ENCODE measurements at places on chromosomes 7 and 10.
A peak's percentile ranks its signal among the peaks of the same experiment; 100 is the strongest.

DNA sequence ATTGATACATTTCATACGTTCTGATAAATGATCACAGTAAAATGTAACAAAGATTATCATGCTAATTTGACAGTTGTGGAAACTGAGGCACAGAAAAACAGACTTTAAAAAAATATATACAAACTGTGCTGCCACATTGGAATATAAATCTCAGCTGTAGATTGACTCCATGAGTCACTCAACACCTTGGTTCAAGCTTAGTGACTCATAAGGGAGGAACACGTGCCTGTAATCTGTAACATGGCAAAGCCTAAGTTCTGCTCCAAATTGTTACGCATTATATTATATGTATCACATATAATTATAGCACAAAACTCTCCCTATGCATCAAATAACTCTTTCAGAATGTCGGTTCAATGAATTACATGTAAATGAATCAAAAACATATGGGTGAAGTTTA is 1047.5 kb downstream of the GATA3 start:
- DNase-seq = no peak

DNA sequence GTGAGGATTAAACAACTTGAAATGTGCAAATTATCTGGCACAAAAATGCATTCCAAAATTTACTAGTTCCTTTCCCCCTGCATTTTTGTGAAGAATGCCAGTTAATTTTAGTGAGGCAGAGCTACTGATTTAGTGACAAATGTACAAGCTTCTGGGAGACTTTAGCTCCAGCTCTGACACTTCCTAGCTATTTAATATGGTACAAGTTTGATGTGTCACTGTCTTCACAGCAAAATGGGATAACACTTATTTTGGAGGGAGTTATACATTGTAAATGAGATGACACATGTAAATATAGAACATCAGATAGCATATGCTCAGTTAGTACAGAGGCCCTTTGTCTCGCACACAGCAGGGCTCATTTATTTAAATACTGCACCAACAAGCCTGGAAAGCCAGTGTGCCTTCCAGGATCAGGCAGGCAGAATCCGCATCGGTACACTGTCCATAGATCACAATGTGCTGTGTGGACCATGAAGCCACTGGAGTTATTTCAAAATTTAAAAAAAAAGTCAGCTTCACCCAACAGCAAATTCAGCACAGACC is 48.7 kb downstream of the ELMO1 start:
- DNase-seq = no peak

DNA sequence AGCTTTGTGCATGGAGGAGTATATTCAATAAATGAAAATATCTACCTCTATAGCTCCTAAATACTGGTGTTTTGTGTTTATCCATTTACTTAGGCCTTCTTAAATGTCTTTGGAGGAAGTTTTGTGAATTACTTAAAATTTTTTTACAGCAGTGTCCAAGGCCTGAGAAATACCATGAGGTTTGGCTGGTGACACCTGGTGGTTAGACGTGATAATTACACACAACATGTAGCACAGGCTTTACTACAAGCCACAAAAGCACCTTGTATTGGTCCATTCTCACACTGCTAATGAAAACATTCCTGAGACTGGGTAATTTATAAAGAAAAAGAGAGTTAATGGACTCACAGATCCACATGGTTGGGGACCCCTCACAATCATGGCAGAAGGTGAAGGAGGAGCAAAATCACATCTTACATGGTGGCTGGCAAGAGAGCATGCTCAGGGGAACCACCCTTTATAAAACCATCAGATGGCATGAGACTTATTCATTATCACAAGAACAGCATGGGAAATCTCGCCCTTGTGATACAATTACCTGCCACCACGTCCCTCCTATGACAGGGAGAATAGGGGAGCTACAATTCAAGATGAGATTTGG is 20.6 kb downstream of the HYAL4 start:
- DNase-seq = peak; percentile 83

DNA sequence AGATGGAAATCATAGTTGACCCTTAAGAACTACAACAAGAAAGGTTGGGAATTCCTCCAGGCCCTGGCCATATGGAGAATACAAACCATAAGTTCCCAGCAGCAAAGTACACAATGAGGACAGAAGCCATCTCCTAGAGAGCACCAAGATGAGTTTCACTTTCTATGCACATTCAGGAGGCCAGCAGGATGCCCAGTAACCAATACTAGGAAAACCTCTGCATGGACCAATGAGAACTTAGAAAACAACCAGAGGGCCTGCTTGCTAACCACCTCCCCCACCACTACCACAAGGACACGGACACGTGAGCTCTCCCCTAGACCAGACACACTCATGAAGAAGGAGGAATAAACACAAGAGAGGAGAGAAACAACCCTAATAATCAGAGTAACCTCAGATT is 56.3 kb downstream of the IFIT5 start:
- no peak for DNase-seq

- DNase-seq = no peak
These were observed 15.8 kb downstream of the ATP6V1F start for GRCh38 chr7:128878226-128879105.

DNA sequence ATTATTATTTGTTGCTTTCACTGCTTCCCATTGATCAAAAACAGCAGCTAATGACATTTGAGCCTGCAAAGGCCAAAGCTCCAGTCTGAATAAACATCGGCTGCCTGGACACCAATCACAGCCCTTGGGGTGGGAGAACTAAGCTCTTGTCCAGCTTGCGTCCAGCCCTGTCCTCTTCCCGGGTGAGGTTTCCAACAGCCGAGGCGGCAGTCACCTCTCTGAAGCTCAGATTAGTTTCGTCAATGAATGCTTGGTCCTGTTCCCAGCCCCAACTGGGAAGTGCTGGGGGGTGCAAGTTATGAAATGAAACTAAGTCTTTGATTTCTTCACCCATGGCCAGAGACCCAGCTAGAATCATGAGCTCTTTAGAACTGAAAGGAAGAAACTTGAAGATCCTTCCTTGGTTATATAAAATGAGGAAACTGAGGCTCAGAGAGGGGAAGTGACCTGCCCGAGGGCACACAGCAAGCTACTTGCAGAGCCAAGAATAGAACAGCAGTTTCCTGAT is 114.0 kb upstream of the TCF7L2 start:
- DNase-seq = no peak

DNA sequence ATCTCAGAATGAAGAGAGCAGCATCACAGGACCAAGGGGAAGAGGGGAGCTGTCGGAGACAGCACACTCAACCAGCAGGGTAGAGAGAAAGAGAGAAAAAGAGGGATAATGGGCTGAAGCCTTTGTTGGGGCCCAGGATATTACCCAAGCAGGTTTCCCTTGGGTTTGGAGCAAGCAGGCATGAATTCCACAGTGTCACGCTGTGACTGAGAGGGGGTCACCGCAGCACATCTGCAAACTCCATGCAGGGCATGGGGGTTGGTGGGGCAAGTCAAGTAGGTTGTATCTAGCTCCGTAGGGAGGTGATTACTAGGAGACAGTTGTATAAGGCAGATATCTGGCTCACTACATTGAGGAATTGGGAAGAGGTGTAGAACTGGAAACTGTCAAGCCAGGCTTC is 42.2 kb upstream of the SEMA3E start:
- no peak for DNase-seq

DNA sequence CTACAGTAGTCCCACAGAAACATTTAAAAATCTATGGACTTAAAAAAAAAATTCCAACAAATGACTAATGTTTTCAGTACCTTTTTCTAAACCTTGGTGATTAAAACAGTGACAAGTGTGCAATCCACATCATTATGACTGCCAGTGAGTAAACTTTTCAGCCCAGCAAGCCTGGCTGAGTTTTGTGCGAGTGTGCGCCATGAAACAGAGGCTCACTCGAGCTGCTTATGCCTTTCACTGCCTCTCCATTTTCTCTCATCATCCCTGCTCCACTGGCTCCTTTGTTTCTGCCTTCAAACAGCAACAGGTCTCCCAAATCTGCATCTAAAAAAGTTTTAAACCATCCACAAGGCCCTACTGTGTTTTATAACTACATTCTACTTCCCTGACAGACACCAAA is 105.8 kb downstream of the USP6NL start:
- peak; percentile 57 for DNase-seq

DNA sequence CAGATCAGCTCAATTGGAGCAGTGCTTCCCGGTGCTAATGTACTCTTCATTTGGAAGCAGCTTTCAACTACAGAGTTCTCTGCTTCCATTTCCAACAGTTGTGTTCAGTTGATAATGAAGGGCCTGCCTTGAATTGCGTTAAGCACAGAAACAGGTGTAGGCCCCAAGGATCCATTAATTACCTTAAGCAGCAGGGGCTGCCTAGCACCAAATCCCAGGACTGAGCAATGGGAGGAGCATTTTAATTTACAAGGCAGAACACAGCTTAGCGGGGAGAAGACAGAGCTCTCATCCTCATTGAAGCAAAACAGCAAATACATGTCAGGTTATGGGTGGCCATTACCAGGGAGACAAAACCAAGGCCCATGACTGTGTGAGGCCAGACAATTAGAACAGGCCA is 349.6 kb downstream of the TFEC start:
- DNase-seq = no peak

GRCh38 chr7:47179812-47180515 is 401.9 kb downstream of the TNS3 start:
- peak; percentile 82 for DNase-seq

DNA sequence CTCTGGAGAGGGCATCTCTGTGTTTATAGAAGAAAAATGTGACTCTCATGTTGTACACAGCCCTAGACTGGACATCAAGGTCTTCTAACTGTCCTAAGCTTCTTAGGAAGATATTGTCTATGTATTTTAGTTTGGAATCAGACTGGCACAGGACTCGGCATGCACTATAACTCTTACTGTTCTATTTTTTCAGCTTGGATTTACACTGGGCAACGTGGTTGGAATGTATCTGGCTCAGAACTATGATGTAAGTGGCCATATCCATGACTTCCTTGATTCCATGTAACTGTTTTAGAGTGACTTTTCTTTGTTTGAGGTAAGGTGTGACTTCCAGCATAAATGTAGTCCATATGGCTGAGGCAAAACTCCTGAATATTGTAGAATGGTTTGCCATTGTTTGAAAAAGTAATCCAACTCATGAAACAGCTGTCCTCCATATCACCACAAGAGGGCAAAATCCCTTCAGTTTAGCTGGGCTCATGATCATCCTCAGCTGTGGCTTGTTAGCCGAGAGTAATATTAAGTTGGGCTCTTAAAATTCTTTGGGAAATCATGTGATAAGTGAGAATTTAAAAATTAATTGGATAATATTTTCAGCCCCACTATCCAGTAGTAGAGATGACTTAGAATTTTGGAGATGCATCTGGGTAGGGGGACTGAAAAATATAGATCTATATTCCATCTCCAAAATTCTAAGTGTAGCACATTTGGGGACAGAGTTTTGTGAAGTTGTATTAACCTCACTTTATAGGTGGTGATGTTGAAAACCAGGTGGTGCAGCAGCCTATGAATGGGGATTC is 10.4 kb downstream of the STMP1 start:
- peak; percentile 87 for DNase-seq

- DNase-seq = no peak
These were observed 15.8 kb downstream of the FZD9 start for GRCh38 chr7:73449422-73449821.

GRCh38 chr10:95312986-95313495 is 22.2 kb upstream of the PDLIM1 start:
- no peak for DNase-seq

DNA sequence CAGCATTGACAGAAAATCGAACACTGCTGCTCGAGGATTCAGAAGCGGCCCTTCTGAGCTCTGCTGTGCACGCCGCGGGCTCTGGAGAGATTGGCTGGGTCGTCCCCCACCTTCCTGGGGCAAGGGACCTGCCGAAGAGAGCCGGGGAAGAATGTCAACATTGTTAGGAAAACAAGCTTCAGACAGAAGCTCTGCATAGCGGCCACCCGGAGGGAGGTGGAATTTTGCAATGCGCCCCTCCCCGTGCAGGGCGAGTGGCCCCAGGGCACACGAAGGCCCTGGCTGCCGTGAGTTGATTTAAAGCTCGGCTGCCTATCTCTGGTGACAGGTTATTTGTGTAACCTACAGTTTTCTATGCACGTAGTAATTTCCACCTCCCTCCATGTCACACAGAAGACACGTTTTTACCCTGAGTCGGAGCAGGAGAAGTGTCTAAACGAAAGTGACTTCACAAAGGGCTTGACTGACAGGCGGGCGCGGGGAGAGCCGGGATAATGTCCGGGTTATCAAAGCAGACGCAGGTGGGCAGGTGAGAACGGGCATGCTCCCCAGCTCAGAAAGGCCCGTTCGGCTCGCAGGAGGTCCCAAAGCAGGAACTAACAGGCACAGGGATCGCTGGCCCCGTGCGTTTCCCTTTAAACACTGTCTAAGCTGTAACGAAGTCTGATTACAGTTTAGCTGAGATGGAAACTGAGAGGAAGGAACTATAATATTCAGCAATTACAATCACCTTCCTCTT is 84.6 kb downstream of the PDGFA start:
- peak; percentile 31 for DNase-seq

GRCh38 chr10:82980321-82980720 is 1105.3 kb downstream of the NRG3 start:
- DNase-seq = peak; percentile 3

- no peak for DNase-seq
These were observed 300.6 kb downstream of the ZEB1 start for GRCh38 chr10:31619531-31620061.

- no peak for DNase-seq
These were observed 1180.4 kb downstream of the CNTNAP2 start for GRCh38 chr7:147296986-147297385.

- no peak for DNase-seq
These were observed at the start of gene PLA2G12B for GRCh38 chr10:72954596-72955554. PLA2G12B (minus strand) TSS chr10:72954806; CDS start chr10:72954685, 121 bp downstream.

DNA sequence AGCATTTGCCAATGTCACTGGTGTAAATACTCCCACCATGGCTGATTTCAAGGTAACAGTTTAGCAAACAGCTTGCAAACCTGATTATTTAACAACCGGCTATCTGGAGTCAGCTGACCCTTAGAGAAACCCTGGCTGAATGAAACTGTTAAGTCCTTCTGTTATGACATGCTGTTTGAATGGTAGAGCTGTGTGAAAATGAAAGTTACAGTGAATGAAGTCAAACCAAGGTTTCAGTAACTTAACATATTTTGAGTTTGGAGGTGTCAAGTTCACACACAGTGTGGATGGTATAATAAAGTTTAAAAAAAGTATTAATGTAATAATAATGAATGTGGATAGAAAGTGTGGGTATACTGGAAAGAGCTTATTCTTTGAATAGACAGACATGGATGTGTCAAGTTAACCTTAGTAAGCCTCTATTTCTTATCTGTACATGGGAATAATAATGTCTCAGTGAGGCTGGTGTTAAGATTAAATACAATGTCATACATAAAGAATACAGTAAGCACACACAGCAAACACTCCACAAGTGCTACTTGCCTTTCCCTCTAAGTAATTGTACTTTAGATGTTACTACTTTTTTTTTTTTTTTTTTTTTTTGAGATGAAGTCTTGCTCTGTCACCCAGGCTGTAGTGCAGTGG is 150.4 kb downstream of the TAX1BP1 start:
- no peak for DNase-seq

- peak; percentile 48 for DNase-seq
These were observed 90.7 kb downstream of the TFPI2 start for GRCh38 chr7:93799750-93800357.

Measured in astrocyte of the hippocampus (primary cell).